K562 (cell line): ENCODE measurements at places on chromosomes 6 and 20. TPM values are rescaled to one million over a fixed set of nuclear protein-coding genes. Genes with fewer than 3 reads are reported as not detected.

COL20A1 gene
- not detected in 2 replicates for polyA plus RNA-seq

NKX2-4 gene
- not detected in 2 replicates for polyA plus RNA-seq

SRXN1 gene
- 19.4 and 24.4 TPM in 2 replicates for polyA plus RNA-seq

OR12D3 gene
- not detected in 2 replicates for polyA plus RNA-seq

PRR18 gene
- polyA plus RNA-seq, result not detected in 2 replicates

TCF21 gene
- polyA plus RNA-seq, result not detected in 2 replicates

ENPP5 gene
- not detected in 2 replicates for polyA plus RNA-seq

CDH4 gene
- not detected in 2 replicates for polyA plus RNA-seq

DNA sequence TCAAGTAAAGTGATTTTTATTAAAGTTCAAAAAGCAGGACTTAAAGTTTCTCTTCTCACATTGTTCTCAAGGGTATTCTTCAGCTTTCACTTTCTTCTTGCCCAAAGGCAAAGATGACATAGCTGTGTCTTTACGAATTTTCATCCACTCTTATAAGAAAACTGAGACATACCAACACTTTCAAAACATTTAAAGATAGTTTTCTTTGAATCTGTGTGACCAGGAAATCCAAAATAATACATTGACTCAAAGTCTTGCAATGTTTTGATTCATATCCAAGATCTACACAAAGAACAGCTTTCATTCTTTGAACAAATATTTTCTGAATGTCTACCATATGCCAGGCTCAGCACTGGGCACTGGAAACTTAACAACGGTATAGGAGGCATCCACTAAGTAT, 117.9 kb downstream of the SIM1 start:
- DNase-seq, result no peak

- no peak for DNase-seq
Observed at GRCh38 chr6:83169511-83169910, 23.6 kb downstream of the PGM3 start.

DNA sequence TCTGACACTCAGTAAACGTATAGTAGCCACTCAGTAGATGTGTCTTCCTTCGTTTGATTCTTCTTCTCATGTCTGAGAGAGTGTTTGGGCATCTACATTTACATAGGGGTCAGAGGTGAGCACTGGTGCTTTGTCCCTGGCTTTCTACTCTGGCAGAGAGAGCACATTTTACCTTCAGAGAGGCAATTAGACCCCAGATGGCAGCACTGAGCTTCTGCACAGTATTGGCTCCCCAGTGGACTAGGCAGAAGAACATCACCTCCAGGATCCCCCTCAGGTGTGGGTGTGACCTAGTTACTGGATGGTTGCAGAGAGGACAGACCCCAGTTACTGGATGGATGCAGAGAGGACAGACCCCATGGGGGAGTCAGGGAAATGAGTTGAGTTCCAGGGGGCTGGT, 327.2 kb downstream of the DHX35 start:
- DNase-seq, result peak; percentile 5

DNA sequence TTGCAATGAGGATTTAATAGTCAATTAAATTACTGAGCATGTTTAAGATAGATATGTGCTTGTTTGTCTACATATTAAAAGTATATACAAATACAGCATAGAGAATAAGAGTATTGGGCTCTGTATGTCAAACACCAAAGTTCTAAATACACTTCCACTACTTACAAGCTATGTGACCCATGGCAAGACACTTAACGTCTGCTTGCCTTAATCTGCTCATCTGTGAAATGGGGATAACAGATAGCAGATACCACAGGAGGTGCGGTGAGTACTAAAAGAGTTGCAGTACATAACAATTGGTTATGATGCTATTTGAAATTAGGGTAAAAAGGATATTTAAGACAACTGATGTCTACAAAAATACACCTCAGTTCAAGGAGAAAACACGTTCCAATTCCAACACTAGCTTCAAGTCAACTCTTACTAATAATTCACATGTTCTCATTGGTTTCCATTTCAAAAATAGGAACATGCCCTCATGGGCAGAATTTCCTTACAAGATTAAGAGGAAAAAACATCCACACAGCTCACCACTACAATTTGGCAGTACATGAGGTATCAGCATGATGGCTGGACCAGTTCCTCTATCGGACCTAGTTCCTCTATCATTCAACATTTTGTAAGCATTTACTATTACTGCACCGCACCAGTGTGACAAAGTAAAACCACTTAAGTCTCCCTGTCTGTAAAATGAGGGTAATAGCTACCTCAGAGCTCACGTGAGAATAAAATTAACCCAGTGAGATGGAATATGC, 101.1 kb downstream of the SMLR1 start:
- no peak for DNase-seq

DNA sequence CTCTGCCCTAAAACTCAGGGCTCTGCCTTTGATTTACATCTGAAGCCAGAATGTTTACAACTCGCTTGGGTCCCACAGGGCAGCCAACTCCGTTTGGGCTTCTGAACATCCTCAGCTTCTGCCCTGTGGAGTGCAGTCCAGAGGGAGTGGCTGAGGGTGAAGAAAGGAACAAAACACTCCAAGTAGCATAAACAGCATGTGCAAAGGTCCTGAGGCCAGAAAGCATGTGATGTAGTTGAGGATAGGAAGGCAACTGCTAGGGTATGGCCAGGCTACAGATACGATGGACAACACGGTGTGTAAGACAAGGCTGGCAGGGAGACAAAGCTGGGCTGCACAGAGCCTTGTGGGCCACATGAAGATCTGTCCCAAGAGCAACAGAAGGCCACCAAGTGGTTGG, 12.5 kb downstream of the JAG1 start:
- DNase-seq, result no peak

DNA sequence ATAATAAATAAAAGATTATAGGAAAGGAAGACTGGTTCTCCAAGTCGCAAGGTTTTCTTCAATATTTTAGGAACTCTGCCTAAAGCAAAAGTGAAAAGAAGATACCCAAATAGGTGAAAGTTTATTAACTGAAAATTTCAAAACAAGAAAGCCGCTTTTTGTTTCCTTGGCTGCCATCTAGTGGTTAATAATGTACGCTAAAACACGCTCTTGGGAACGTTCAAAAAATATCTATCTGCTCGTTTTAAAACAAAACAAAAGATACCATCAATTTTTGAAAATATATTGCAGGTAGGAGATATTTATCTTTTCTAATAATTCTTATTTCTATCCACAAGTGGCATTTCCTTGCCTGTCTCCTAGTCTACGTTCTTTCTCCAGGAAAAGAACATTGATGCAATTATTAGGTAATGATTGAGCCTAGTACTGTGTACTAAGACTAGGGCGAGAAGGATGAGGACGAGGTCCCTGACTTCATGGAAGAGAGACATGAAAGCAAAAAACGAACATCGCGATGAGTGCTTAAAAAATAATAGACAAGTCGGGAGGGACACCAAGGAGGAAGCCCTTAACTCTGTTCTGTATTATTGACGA, 97.2 kb downstream of the SPTLC3 start:
- DNase-seq, result peak; percentile 8
